Coronary artery (tissue), 2 donors: ENCODE measurements at places on chromosomes 1 and 21.

GRCh38 chr21:37232274-37233018, 34.7 kb downstream of the VPS26C start:
- no peak for DNase-seq

DNA sequence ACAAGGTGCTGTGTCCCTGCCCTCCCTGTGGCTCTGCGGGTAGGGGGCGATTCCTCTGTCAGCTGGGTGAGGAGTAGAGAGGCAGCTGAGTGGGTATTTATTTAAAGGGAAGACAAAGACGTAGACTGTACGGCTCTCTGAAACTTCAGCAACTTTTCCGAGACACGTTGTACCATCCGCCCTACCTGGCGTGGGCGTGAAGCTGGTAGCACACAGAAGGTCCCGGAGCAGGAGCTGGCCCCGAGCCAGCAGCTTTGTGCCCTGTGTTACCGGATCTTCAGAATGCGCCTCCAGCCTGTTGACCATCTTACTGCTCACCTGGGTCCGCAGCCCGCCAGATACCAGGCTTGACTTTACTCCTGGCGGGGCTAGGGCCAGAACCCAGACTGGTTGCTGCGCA, 34.9 kb downstream of the PRKCZ start:
- DNase-seq = no peak

GRCh38 chr1:100308777-100309176, 42.8 kb downstream of the RTCA start:
- DNase-seq = no peak

DNA sequence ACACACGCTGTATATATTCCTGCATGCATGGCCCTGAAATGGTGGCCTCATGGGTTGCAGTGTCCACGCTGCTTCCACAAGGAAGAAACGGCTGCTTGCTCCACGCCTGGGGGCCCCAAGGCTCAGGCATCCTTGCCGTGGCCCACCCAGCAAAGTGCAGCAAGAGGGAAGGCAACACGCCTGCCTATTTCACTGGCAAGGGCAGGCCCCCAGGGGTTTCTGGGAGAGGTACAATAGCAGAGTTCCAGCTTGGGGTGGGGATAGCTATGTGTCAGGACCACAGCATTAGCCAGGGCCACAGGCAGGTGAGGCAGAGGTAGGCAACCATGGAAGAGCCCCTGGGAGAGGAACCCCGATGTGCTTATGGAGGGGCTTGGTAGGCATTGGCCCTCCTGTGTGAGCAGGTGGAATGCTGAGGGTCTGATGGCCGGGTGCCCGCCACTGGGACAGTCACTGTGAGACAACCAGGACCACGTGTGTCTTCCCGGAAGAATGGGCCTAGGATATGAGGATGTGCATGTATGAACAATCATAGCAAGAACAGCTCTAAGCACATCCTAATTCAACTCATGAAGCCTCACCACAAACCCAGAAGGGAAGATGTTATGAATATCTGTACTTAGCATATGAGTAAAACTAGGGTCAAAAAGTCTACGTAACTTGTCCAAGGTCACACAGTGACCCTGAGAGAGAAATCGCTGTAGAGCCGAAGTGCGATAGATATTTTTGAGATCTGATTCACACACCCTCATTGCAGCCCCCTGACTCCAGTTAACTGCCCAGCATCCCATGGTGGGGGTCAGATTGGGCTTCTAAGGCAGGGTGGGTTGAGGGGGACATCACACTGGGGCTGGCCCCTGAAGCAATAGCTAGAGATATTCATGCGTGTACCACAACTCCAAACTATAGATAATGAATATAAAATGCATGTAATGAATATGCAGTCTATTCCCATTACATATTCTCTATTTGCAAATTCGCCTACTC, 11.8 kb downstream of the TFF2 start:
- peak; percentile 52 for DNase-seq

GRCh38 chr1:47616036-47616435, 178.2 kb downstream of the FOXD2 start:
- peak; percentile 55 for DNase-seq

DNA sequence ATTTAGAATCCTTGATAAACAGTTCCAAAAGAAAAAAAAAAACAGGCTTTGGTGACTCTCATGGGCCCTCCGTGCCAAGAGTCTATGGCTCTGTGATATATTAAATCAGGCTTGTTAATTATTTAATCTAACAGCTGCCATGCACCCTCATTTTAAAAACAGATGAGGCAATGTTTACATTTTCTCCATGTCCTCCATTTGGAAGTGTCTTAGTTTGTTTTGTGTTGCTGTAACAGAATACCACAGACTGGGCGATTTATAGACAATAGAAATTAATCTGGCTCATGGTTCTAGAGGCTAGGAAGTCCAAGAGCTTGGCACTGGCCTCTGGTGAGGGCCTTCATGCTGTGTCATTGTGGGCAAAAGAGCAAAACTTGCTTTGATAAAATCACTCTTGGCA, 58.0 kb downstream of the B3GALT5 start:
- DNase-seq = no peak

GRCh38 chr1:44345187-44345775, 9.8 kb downstream of the ERI3 start:
- DNase-seq = no peak

DNA sequence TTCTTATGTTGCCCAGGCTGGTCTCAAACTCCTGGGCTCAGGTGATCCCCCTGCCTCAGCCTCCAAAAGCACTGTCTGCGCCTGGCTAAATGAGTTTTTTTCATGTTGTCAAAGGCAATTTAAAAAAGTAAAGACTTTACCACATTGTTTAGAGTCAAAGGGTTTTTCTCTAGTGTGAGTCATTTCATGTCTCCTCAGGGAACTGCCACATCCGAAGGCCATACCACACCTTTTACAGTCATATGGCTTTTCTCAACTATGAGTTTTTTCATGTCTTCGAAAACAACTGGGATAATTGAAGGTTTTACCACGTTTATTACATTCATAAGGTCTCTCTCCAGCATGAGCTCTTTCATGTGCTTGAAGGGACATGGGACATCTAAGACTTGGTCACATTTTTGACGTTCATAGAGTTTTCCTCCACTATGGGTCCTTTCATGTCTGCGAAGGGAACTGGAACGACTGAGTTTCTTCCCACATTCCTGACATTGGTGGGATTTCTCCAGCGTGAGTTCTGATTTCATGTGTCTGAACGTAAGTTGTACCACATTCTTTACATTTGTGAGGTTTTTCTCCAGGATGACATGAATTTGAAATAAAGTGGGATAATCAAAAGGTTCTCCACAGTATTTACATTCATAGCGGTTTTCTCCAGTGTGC, 65.6 kb downstream of the UCHL5 start:
- no peak for DNase-seq

- no peak for DNase-seq
Observed at GRCh38 chr1:6025269-6026094, 20.2 kb upstream of the KCNAB2 start.

DNA sequence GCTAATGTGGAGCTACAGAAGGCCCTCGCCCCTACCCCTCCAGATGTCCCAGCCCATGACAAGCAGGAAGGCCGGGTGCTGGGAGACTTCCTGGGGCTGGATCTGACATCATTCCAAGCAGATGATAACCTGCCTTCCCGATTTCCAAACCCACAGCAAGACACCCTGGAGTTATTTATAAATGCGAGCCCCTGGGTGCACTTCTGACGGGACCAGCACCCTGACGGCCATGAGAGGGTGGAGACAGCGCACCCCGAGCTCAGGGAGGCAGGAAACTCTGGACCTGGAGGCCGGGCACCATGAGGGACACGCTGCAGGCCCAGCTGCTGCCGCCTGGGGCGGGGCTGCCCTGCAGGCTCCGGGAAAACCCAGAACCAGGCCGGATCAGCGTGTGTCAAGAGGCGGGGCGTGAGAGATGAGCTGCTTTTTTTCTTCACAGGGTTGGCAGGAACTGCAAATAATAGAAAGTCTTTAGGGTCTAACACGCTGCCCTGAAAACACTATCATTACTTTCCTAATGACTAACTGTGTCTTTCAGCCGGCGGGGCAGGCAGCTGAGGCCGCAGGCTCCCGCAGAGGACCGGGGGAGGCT, 2.5 kb upstream of the PCBP3 start:
- no peak for DNase-seq

GRCh38 chr1:31435471-31436409, 22.7 kb downstream of the SERINC2 start:
- no peak for DNase-seq

- no peak for DNase-seq
Observed at GRCh38 chr1:85692730-85693314, 15.4 kb downstream of the ZNHIT6 start.

- peak; percentile 45 for DNase-seq
Observed at GRCh38 chr1:234553240-234554188, 56.5 kb downstream of the IRF2BP2 start.

- DNase-seq = no peak
Observed at GRCh38 chr1:232600424-232601258, 29.3 kb downstream of the SIPA1L2 start.

GRCh38 chr1:159187033-159187432, 15.6 kb downstream of the CADM3 start:
- DNase-seq = no peak

- DNase-seq = no peak
Observed at GRCh38 chr1:51768971-51769588, 109.4 kb downstream of the NRDC start.

- no peak for DNase-seq
Observed at GRCh38 chr1:67459068-67459467, 28.9 kb upstream of the SERBP1 start.

GRCh38 chr21:34996304-34997101, 52.6 kb downstream of the RUNX1 start:
- DNase-seq = no peak

- DNase-seq = no peak
Observed at GRCh38 chr1:26119892-26120608, 8.4 kb downstream of the PDIK1L start.

- no peak for DNase-seq
Observed at GRCh38 chr1:208213786-208214185, 30.4 kb downstream of the PLXNA2 start.

DNA sequence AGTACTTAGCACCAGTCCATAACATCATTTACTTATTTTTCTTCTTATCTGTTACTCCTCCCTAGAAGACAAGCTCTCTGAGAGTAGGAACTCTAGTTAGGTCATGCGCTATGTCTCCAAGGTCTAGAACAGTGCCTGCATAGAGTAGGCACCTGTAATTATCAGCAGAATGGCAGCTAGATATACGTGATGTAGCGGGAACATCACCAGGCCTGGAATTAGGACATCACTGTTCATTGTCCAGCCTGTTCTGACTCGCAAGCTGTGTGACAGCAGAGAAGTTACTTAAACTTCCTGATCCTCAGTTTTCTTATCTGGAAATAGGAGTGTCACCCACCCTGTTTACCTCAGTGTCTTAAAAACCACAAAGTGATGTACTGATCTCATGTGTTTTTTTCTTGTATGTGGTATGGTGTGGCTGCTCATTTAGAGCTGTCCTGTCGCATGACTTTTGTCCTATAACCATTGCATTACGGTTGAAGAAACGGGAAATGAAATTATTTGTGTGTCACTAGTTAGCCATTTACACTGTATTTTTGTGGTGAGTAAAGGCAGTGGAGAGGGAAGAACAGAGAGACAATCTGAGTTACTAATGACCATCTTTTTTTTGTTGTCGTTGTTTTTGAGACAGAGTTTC, 37.1 kb upstream of the EXO1 start:
- DNase-seq = no peak

DNA sequence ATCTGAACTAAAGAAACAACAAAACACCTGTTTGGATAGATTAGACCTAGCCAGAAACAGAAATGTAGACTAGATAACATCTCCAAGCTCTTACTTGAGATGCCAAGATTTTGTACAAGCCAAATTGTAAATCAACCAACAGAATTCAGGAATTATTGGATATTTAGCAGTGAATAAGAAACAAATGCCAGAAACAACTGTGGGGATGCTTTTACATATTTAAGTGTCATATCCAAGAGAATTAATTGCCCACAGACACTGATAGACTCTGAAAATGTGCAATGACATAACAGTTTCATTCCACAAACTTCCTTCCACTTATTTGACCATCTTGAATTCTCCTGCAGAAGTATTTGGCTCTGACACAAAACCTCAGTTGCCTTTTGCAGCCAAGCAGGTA, 92.3 kb downstream of the SGIP1 start:
- no peak for DNase-seq

GRCh38 chr1:84525779-84526178, 19.4 kb upstream of the GNG5 start:
- no peak for DNase-seq

DNA sequence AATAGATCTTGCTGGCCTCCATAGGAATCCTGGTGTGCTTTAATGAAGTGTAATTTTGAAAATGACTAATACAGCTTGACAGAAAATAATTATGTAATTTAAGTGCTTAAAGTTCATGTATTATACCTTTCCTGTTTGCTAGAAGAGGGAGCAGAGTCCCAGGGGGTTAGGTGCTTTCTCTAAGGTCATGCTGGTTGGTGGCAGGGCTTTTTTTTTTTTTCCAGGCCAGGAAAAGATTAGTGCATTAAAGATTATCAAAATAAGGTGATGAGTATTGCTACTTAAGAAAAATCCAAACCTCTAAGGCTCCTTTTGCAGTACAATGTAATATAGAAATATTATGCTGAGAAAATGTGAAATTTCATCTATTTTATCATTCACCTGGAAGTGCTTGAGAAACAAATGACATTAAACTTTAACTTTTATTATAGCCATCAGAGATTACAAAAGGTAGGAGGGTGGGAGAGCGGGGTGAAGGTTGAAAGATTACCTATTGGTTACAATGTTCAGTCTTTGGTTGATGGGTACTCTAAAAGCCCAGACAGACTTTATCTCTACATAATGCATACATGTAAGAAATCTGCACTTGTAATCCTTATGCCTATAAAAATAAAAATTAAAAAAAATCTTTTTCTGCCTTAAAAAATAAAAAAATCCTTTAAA, 110.8 kb downstream of the RABGAP1L start:
- no peak for DNase-seq

- peak; percentile 58 for DNase-seq
Observed at GRCh38 chr21:45846373-45847160, 135.0 kb upstream of the COL6A1 start.

- no peak for DNase-seq
Observed at GRCh38 chr1:204383163-204383904, 23.6 kb upstream of the PLEKHA6 start.

- no peak for DNase-seq
Observed at GRCh38 chr1:53308506-53308905, 19.4 kb downstream of the LRP8 start.

DNA sequence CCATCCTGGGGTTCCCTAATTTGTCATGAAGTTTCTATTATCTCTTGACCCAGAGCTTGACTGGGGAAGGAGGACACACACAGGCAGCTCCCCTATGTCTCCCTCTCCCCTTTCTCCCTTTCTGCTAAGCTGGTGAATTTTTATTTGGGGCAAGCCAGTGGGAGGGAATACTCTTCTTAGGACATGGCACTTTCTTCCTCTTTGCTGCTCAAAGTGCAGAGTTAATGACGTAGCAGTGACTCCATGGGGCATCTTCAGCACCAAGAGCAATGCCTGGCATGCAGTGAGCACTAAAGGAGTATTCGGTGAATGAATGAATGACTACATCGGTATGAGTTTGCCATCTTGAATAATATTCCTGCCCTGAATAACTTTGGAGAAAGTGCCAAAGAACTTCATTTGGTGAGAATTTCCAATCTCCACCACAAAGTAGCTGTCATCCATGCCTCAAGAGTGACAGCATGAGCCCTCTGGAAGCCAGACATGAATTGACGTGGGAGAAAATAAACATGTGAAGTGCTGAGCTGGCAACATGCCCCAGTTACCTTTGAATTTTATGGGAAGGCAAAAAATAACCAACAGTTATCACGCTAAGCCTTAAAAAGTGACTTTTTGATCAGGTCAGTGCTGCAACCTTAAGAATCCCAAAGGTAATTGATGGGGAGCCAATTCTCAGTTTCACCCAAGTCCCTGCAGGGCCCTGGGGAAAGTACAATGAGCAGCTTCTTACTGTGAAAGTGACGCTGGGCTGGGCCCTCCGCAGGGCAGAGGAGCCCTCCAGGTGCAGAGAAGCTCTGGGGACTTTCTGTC, 22.1 kb upstream of the ATF3 start:
- no peak for DNase-seq
